Hematopoietic multipotent progenitor cell (in vitro differentiated cells): ENCODE measurements at places on chromosomes 3 and 15. TPM values are rescaled to one million over a fixed set of nuclear protein-coding genes. Genes with fewer than 3 reads are reported as not detected.

Gene OIP5
- 5.7 TPM for total RNA-seq

Gene LRRC49
- 1.6 TPM for total RNA-seq

Gene HDC
- 66.8 TPM for total RNA-seq

Gene GDPGP1
- 9.4 TPM for total RNA-seq

DNA sequence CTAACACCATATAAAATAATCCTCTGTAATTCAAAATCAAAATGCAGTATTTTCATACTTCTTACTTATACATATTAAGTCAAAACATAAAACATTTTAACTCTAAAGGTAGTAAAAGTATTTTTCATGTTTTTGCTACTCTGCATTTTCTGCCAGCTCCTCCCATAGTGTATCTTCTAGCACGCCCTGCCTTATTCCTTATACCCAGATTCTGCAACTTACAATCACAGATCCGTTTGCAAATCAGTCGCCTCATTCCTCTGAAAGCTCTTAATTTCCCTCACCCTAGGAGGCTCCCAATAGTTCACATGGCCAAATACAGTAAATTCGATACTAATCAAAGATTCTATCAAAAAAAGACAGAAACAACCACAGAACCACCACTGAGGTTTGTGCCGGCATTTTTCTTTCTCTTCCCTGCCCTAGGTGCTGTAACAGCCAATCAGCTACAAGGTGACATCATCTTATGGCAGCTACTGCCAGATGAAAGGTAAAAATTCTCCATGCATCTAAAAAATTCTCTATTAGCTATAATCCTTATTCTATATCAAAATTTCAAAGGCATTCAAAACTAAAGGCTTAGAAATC lies 72.9 kb downstream of the CLASP2 start:
- DNase-seq = no peak

Gene TMEM207
- not detected for total RNA-seq

DNA sequence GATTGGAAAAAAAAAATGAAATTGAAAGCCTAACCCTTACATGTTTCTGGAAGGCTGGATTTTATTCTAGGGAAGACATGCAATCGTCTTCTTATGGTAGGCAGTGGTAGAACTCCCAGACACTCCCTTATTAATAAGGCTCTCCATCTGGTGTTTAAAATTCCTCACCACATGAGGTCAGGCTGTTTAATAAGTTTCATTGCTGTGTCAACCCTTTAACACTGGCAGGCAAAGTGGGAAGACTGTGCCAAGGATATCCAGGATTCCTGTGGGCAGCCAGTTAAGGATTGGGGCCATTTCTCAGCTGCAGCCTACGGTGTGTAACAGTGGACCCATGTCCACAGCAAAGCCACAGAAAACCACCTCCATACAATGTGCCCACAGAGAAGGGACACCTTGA lies 225.5 kb upstream of the CHRM5 start:
- no peak for DNase-seq

Gene EPHA3
- not detected for total RNA-seq

DNA sequence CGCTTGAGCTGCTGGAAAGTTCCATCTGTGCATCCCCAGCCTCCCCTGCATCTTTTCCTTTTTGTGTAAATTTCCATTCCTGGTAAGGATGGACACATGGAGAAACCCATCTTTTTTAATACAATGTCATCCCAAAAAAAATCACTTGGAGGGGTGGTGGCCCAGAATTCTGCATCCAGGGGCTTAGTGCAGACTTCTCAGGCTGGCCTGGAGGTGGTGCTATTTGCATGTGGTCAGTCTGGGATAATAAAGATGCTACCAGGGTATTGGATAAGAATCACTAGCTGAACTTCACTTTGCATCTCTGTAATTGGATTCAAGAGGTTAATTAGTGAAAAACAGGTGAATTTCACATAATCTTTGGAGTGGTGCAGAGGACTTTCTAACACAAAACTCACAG lies 1.8 kb upstream of the ZSCAN2 start:
- DNase-seq = no peak

DNA sequence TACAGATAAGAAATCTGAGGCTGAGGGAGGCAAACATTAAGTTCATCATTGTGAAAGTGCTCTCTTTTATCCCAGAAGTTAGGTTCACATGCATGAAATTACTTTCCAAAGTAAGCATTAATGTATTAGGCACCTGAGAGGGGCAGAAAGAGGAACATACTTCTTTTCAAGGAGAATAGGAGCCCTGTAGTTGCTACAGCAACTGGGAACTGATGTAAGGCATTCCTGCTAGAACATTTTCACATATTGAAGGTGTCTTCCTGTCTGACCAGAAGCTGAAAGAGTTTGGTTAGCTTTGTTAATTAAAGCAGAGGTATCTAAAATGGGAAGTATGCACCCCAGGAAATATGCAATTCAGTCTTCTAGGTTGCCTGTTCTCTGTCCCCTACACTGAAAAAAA lies 65.5 kb upstream of the ZBTB20 start:
- DNase-seq = no peak

Gene ILDR1
- total RNA-seq = 0.54 TPM

DNA sequence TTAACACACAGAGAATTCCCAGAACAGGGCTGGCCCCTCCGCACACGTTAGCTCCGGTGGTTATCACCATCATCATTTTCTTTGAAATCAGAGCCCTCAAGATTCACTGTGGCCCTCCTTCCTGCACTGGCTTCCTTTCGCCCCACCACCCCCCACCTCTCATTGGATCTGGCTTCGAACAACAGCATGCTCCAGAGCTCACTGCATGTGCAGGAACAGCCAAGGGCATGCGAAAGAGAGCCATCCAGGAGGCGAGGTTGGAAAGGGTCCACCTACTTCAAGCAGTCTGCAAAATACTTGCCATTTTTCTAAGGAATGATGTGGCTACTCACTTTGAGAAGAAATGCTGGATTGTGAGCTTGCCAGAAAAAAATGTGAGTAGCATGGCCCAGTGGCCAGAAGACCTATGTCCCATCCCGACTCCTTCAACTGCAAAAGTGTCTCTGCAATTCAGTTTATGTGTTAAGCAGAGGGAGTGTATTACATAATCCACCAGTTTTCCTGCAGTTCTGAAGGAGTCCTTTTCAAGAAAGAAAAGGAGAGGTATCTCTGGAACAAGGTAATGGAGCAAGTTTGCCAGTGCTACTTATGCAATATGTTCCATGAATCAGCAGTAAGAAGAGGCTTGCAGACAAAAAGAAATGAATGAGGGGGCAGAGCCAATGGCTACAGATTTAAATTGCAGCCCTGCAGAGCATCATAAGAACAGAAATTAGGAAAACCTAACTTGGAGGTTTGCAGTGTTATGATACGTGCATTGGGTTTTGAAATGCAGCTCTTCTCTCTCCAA lies 92.8 kb downstream of the OCA2 start:
- DNase-seq = no peak

GRCh38 chr3:11660242-11660641 lies 16.5 kb upstream of the VGLL4 start:
- no peak for DNase-seq

DNA sequence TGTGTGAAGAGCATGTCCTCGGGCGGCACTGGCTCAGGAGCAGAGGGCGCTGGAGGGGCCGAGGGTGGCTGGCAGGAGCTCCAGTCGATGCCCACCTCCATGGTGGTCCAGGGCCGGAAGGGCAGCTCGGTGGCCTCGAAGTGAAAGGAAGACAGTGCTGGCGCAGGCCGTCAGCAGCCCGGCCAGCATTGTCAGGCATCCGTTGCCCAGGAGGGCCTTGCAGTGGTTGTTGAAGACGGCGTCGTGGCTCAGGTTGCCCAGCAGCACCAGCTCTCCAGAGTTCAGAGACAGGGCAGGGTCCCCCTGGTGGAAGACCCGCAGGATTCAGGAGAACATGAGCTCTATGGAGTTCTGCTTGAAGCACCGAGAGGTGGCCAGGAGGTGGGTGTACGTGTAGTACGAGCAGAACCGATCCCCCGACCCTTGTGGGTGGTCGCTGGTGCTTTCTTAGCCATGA lies 16.5 kb upstream of the SIAH2 start:
- DNase-seq = no peak
